MM.1S (cell line): ENCODE measurements at places on chromosomes 1 and 21.
A peak's percentile ranks its signal among the peaks of the same experiment; 100 is the strongest.

- no peaks in the 10 kb centered on the region for H3K4me1 ChIP-seq
- no peak overlapping the region for H3K27ac ChIP-seq
- no peak for DNase-seq
- H3K27me3 ChIP-seq, result no peaks in the 10 kb centered on the region
- no peak overlapping the region for H3K4me3 ChIP-seq
Measured at GRCh38 chr1:238955934-238956333, 430.4 kb upstream of the CHRM3 start.

DNA sequence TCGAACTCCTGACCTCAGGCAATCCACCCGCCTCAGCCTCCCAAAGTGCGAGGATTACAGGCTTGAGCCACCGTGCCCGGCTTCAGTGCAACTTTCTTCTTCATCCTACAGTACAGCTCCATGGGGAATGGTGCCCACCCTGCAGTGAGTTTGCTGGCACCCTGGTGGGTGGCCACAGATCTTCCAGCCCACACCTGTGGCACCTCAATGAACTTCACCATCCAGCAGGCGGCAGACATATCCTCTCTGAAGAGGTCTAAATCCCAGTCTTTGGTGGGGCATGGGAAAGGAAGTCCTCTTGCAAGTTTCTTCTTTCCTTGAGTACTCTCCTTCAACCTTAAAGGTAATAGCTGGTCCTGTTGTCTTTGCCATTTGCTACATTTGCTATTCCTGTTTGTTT is 18.1 kb upstream of the ZBTB8A start:
- peak; percentile 25 for DNase-seq
- no peak overlapping the region for H3K27ac ChIP-seq
- 0 out of 2 replicates have a peak overlapping the region, but pooled peaks have one; percentile 35 for H3K4me3 ChIP-seq
- no peaks in the 10 kb centered on the region for H3K4me1 ChIP-seq
- H3K27me3 ChIP-seq, result no peaks in the 10 kb centered on the region
- no peaks in the 10 kb centered on the region for H3K36me3 ChIP-seq

- DNase-seq, result no peak
- H3K27me3 ChIP-seq, result no peaks in the 10 kb centered on the region
- no peak overlapping the region for H3K27ac ChIP-seq
- H3K4me1 ChIP-seq, result no peaks in the 10 kb centered on the region
Measured at GRCh38 chr1:6329851-6330250, 63.7 kb downstream of the ACOT7 start.

DNA sequence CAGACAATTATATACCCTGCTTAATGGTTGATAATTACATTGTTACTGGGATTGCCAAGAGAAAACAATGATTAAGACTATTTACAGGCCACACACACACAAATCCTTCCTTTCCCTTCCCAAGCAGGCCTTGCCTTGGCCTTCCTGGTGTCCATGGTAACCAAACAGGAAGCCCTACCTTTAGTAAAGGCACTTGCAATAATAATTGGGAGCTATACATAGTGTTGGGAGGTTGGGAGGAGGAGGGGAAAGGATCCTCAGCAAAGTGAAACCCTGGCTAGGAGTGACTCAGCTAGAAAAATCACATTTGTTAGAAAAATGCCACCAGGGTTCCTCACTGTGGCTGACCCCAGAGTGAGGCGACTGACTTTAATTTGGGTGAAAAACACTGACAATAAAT is 122.3 kb upstream of the ADAR start:
- H3K36me3 ChIP-seq, result no peaks in the 10 kb centered on the region
- no peak overlapping the region for H3K4me3 ChIP-seq
- H3K27ac ChIP-seq, result no peak overlapping the region
- DNase-seq, result no peak
- peaks cover 14% of the 10 kb centered on the region; the same call in 1 of the 2 replicates for H3K4me1 ChIP-seq

GRCh38 chr1:54475357-54475881 is 69.2 kb upstream of the SSBP3 start:
- no peak overlapping the region for H3K4me3 ChIP-seq

GRCh38 chr1:10825592-10825991 is 29.1 kb upstream of the CASZ1 start:
- no peak overlapping the region for H3K4me3 ChIP-seq
- H3K27me3 ChIP-seq, result peaks cover 93% of the 10 kb centered on the region
- H3K27ac ChIP-seq, result no peak overlapping the region
- no peaks in the 10 kb centered on the region for H3K4me1 ChIP-seq
- no peaks in the 10 kb centered on the region for H3K36me3 ChIP-seq
- DNase-seq, result no peak

DNA sequence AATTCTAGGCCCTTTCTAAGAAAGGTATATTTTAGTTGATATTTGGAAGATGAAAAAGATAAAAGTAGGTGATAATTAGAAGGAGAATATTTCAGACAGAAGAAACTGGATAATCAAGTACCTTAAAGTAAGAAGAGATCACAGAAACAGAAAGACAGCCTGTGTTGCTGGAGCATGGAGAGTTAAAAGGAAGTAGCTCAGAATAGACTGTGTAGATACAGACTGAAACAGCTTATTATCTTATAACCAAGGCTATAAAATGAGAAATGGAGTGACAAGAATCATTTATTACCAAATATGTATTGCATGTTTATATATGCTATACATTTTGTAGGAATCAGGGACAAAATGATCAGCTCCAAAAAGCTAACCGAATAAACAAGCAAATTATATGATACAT is 1120.3 kb downstream of the BRINP3 start:
- DNase-seq, result no peak
- no peaks in the 10 kb centered on the region for H3K4me1 ChIP-seq
- no peaks in the 10 kb centered on the region for H3K36me3 ChIP-seq
- no peak overlapping the region for H3K27ac ChIP-seq
- no peak overlapping the region for H3K4me3 ChIP-seq

GRCh38 chr1:116323491-116323890 is 49.6 kb upstream of the ATP1A1 start:
- H3K4me3 ChIP-seq, result no peak overlapping the region
- no peak for DNase-seq
- H3K27me3 ChIP-seq, result no peaks in the 10 kb centered on the region
- H3K4me1 ChIP-seq, result peaks cover 12% of the 10 kb centered on the region
- H3K27ac ChIP-seq, result no peak overlapping the region

DNA sequence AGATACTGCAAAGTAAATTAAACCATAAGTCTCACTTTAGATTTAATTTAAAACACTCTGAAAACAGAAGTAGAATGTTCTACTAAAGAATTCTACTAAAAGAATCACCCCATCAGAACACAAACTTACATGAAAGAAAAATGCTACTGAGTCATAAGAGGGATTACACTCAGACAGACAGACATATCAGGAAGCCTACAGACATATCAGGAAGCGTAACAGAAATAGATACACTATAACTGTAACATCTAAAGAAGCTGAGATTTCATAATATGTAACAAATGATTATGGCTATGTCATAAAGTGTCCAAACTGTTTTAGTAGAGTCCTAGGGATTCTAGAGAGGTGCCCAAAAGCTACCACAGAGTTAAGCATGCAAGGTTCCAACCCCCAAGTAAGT is 23.9 kb downstream of the FOXJ3 start:
- DNase-seq, result no peak
- no peak overlapping the region for H3K27ac ChIP-seq
- H3K27me3 ChIP-seq, result no peaks in the 10 kb centered on the region
- no peaks in the 10 kb centered on the region for H3K36me3 ChIP-seq

DNA sequence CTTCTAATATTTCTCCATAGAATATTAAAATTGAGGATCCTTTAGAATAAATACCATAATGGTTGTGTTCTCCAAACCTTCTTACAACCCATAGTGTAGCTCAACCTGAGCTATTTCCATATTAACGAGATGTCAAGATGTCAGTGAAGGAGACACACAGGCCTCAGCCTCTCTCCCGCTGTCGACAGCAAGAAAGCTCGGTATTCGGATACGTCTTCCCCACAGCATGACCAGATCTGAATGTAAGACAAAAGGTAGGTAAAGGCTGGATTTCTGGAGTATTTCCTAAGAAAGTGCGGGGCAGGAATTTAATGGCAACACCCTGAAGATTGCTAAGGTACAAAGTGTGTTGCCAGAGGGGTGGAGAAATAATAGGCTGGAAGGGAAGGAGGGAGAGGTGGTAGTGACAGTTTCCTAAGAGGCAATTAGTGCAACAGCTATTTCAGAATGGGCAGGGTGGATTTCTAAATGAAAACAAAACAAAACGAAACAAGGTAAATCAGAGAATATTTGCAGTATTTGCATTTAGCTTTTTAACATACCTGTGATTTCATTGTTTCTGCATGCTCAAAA is 1.7 kb downstream of the ADSS2 start:
- H3K27me3 ChIP-seq, result no peaks in the 10 kb centered on the region
- peaks cover 19% of the 10 kb centered on the region for H3K4me1 ChIP-seq
- DNase-seq, result no peak

DNA sequence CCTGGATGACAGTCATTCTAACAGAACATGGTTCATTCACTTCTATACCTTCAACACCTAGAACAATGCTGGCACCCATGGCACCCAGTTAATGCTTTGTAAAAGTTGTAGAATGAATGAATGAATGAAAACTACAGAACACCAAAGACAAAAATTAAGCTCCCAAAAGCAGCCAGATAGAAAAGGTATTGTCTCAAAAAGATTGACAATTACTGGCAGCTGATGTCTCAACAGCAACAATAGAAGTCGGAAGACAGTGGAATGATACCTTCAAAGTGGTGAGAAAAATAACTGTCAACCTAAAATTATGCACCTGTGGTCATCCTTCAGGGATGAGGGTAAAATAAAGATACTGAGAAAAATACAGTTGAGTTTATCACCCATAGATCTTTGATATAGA is 4.9 kb upstream of the C1orf167 start:
- DNase-seq, result no peak
- H3K4me3 ChIP-seq, result no peak overlapping the region
- H3K27ac ChIP-seq, result no peak overlapping the region
- H3K27me3 ChIP-seq, result peaks cover 4% of the 10 kb centered on the region; the same call in 1 of the 2 replicates
- H3K4me1 ChIP-seq, result no peaks in the 10 kb centered on the region

DNA sequence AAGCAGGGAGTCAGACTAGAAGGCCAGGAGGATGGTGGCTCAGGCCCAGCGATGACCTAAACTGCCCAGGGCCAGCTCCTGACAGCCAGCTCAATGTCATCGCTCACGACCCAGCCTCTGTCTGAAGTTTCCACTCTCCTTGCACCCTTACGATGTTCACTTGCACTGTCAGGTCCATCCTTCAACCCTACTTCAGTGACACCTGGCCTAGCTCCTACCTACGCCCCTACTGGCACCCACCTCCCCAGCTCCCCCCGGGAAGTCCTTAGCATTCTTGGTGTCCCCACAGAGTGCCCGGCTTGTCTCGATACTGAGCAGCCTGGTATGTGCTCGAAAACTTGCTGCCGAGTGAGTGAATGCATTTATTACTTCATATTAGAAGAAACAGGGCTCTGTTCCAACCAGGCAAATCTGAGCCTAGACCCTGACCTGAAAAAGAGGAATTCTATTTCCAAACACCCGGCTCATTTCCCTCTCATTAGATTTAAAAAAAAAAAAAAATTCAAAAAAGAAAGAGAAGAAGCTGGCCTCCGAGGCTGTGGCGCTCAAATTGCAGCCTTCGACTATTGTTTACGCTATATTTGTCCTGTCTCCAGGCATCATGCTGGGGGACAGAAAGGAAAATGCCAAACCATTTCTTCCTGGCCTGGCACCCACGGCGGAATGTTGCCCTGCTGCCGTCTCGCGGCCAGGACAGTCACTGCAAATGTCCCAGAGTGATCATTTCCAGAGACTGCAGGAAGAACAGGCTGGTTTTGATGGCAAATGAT is 29.8 kb upstream of the LRRC38 start:
- no peaks in the 10 kb centered on the region for H3K27me3 ChIP-seq
- H3K36me3 ChIP-seq, result no peaks in the 10 kb centered on the region
- no peak overlapping the region for H3K27ac ChIP-seq
- H3K4me1 ChIP-seq, result 0 out of 2 replicates have a peak, but pooled peaks cover 6% of the 10 kb centered on the region
- no peak for DNase-seq

DNA sequence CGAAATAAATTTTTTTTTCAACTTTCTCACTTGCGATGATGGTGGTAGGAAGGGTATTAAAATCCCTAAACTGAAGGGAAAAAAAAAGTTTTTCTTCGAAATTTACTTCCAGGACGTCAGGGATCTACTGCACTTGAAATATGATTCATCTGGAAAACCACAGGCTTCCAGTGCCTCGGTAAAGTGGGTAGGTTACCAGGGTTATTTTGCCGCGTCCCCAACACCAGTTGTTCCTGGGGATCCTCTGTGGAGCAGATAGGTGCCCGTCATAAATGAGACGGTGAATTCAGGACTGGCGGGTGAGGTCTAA is 773 bp downstream of the RABIF start:
- H3K27ac ChIP-seq, result peak overlapping the region; percentile 84; the same call in 1 of the 2 replicates
- no peaks in the 10 kb centered on the region for H3K27me3 ChIP-seq
- DNase-seq, result no peak
- no peaks in the 10 kb centered on the region for H3K36me3 ChIP-seq
- peak overlapping the region; percentile 79 for H3K4me3 ChIP-seq

- no peaks in the 10 kb centered on the region for H3K36me3 ChIP-seq
- no peak overlapping the region for H3K4me3 ChIP-seq
- no peak for DNase-seq
- no peaks in the 10 kb centered on the region for H3K27me3 ChIP-seq
Measured at GRCh38 chr1:189463166-189463565, 1014.5 kb downstream of the BRINP3 start.

- peaks cover 16% of the 10 kb centered on the region for H3K4me1 ChIP-seq
- peak; percentile 81 for DNase-seq
- H3K27ac ChIP-seq, result no peak overlapping the region; the same call in 1 of the 2 replicates
- H3K36me3 ChIP-seq, result no peaks in the 10 kb centered on the region
Measured at GRCh38 chr1:210250998-210251679, 18.5 kb downstream of the SERTAD4 start.
